ENCODE measurements at places on chromosomes 13 and 19.

DNA sequence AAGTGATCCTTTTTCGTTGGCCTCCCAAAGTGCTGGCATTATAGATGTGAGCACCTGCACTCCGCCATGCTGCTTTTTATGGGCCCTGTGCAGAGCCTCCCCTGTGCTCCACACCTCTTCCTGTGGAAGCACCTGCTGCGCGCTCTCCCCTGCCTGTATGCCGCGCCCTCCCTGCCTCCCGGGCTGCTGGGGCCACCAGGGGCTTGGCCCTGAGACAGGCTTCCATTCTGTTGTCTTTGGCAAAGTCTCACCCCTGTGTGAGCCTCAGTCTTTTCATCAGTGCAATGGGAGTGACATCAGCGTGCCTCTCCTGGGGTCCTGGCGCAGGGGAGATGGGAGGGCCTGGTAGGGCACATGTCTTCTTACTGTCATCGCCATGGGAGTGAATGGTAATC lies 1.3 kb downstream of the FAM174C start:
- no peak for DNase-seq

GRCh38 chr13:22017226-22017625 lies 346.4 kb downstream of the FGF9 start:
- no peak for DNase-seq

DNA sequence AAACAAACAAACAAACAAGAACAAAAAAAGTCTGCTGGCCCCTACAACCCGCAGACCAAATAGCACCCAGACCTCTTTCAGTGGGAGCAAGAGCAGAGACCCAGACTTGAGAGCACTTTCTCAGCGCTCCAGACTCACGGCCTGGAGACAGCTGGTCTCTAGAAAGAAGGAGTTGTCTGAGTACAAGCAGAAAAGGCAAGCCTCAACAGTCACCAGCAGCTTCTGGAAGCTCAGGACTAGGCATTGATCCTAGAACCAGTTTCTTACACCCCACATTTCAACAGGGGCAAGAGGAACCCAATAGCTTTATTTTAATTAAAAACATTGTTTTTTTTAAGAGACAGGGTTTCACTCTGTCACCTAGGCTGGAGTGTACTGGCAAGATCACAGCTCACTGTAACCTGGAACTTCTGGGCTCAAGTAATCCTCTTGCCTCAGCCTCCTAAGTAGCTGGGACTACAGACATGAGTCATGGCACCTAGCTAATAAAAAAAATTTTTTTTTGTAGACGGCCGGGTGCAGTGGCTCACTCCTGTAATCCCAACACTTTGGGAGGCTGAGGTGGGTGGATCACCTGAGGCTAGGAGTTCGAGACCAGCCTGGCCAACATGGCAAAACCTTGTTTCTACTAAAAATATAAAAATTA lies 30.4 kb downstream of the RASL11A start:
- no peak for DNase-seq

DNA sequence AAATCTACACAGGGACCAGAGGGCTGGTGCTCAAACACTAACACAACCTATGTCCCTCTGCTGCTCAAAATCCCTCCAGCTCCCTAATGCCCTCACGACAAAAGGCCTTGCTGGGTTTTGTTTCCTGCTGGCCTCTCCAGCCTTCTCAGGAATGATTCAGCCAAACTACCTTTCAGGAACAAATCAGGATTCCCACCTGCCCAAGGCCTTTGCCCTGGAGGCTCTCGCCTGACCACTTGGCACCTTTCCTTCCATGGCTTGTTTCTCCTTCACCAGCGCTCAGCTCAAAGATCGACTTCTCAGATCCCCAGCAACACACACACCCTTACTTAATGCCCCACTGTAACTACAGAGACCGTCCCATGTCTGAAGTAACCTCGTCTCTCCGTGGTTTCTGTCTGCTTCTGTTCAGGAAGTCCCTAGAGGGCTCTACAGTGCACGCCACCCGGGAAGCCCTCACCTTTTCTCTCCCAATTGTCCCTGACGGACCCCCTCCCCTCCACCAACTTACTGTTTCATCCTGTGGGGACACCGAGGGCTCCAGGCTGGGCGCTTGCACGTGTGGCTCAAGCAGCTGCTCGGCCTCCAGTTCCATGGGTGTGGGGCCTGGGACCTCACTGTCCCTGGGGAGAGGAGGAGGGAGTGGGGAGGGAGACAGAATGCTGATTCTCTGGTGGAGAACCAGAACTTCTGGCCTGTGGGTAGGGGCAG lies 3.2 kb upstream of the SIX5 start:
- no peak for DNase-seq

DNA sequence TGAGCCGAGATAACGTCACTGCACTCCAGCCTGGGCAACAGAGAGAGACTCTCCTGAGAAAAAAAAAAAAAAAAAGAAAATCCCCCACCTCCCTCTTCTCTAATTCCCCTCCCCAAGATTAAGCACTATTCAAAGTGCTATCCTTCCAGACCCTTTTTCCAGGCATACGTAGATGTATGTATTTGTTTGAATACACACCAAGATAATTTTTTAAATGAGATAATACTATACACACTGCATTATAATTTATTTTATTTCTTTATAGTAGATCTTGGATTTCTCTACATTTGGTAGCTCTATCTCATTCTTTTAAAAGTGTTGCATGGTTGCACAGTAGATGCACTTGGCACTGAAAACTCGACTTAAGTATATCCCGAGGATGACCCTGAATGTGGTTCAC lies 32.5 kb downstream of the CAB39L start:
- DNase-seq = no peak

GRCh38 chr19:13978351-13979243 lies 26.3 kb downstream of the DCAF15 start:
- no peak for DNase-seq
